Activated CD4-positive, alpha-beta memory T cell treated with anti-CD3 and anti-CD28 coated beads for 36 hours (primary cell): ENCODE measurements at places on chromosomes 4 and X. TPM values are rescaled to one million over a fixed set of nuclear protein-coding genes. Genes with fewer than 3 reads are reported as not detected.

DNA sequence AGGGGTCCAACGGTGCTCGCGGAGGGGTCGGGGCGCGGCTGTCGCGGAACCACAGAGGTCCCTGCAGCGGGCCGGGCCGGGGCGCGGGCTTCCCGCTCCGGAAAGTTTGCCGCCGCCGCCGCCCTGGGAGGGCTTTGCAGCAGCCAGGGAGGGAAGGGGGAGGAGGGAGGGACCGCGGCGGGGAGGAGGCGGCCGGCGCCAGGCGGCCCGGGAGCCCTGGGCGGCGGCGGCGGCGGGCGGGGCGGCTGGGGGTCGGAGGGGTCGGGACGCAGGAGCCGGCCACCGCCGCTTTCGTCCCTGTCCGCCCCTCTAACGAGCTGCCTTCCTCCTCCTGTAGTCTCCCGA is 375 bp downstream of the FGFR3 start:
- DNase-seq = peak; percentile 47

DNA sequence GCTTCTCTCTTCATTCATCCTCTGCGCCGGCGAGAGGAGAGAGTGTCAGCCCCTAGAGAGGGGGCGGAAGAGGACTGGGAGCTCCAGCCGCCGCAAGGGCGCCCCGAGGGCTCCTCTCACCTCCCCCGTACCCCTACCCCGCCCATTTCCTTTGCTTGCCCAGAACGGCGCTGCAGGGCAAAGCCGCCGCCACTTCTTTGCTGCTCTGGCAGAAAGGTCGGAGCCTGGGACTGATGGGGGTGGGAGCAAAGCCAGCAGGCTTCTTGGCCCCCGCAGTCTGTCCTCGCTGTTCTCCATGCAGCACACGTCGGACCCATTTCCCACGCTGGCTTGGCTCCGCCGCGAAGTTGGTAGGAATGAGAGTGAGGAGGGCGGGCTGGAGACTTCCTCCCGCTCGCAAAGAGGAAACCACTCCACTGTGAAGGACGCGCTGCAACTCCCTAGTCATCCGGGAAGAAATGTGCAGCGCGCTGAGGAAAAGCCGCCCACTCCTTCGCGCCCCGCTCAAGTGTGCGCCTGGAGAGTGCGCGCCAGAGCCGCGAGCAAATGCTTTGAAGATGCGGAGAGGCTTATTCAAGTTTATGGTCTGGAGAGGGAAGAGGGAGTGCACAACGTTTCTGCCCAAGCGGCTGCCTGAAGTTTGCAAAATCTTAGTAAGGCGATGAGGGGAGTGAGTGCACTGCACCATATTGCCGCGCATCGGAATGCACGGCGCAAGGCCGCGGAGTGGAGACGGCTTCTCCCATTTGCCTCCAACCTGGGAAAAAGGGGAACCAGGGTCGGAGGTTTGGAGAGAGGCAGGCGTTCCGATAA is 2.8 kb upstream of the PCDH7 start:
- DNase-seq = peak; percentile 39

Gene PDE5A
- total RNA-seq = 0.64 TPM

Gene CXCL6
- not detected for total RNA-seq

GRCh38 chr4:42331914-42332368 is 65.3 kb upstream of the SHISA3 start:
- DNase-seq = no peak

GRCh38 chr4:48798117-48798516 is 18.0 kb upstream of the FRYL start:
- no peak for DNase-seq

DNA sequence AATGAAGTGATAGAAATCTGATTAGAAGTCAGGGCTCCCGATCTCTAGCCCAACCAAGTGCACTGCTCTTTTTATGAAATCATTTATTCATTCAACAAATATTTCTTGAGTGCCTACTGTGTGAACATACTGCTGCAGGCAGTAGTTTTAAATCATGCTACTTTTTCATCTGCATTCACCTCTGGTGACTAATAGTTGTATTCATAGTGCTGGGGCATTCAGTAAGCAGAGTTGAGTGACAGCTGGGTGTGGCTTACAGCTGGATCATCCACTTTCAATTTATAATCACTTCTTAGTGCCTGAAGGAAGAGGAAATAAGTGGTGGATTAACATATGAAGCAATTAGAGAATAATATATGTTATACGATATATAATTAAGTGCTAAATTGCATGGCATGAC is 94.1 kb upstream of the HPRT1 start:
- no peak for DNase-seq

GRCh38 chr4:57492251-57492878 is 382.2 kb upstream of the IGFBP7 start:
- no peak for DNase-seq

DNA sequence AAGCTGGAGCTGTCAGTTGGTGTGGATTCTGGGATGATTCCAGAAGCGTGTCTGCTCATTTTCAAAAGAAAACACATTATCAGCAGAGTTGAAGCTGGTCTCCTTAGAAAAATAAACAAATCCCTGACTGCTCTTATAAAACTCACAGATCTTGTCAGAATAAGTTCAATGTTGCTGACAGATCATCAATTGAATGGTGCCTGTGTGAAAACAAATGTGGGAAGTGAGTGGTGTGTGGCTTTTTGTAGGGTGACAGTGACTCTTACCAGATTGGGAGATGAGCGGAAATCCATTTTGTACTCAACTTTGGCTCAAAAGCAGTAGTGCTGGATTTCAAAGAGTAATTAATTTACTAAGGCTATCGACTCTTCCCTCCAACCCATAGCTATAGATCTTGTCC is 807.8 kb downstream of the RAPGEF2 start:
- DNase-seq = no peak

GRCh38 chrX:16934185-16934584 is 12.3 kb upstream of the REPS2 start:
- no peak for DNase-seq

Gene TMEM131L
- total RNA-seq = 32.7 TPM

Gene MAGEA2B
- not detected for total RNA-seq

DNA sequence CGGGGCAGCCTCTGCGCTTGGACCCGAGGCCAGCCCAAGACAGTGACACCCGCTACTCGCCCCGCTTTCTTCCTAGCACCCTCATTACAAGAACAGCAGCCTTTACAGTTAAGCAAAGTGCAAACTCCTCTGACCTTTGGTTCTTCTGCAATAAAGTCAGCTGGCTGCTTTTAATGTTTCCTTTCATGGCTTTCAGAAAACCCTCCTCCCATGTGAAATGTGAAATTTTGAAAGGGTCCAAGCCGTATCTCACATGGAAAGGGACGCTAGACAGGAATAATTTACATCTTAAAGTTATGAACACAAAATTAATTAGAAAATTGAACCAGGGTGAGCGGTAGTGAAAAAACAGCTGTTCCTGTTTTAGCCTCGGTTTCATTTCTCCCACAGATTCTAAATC is 520.1 kb upstream of the FRG1 start:
- DNase-seq = no peak

GRCh38 chrX:17610788-17611187 is 126.5 kb upstream of the SCML1 start:
- DNase-seq = no peak

DNA sequence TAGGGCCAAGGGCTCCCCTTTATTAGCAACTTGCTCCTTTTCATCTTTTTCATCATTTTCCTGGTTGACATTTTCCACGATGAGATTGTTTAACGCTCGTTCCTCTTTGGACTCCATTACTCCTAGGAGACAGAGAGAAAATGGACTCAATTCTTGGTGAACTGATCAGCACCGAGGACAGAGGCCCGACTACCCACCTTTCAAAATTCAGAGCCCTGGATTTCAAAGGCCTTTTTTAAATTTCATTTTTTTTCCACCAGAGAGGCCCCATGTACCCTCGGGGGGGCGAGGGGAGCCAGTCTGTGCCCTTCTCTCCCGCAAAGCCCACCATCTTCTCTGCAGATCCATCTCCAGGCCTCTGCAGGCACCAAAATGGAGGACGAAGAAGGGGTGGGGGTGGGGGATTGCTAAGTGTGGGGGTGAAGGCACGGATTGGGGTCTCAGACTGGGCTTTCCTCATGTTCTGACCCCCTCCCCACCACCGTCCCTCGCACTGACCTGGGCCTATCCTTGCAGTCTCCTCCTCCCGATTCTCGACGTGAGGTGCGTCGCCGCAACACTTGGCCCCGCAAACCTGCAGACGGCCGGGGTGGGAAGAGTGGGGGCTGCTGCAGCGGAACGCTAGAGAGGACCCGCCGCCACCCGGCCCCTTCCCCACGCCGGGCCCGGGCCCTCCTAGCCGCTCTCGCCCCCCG is 783 bp downstream of the BEX2 start:
- peak; percentile 8 for DNase-seq

DNA sequence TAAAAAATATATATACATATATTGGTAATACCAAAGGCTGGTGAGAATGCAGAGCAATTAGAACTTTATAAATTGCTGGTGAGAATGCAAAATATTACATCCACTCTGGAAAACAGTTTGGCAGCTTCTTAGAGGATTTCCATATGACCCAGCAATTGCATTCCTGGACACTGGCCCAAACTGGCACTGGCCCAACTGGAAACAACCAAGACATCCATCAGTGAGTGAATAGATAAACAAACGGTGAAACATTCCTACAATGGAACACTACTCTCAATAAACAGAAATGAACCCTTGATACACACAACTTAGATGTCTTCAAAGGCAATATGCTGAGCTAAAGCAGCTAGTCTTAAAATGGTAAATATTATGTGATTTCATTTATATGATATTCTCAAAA is 524.2 kb downstream of the IQCM start:
- DNase-seq = no peak

Gene PNMA3
- total RNA-seq = 1.4 TPM

DNA sequence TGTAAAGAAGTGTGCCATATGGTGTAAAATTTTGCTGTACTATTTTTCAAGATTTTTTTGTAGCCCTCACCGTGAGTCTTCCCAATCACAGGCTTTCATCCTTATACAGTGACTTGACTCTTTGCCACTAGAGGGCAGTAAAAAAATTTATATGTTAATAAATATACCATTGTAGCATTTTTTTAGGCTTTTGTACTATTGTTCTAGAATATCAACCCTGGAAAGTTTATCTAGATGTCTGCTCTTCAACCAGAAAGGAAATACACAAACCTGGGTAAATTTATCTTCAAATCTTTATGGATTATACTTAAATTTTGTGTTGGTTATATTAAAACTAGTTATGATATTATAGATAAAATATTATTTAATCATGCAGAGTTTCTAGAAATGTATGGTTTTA is 235.3 kb downstream of the TENM3 start:
- DNase-seq = no peak

GRCh38 chrX:48896611-48897011 is 957 bp downstream of the TIMM17B start:
- no peak for DNase-seq

DNA sequence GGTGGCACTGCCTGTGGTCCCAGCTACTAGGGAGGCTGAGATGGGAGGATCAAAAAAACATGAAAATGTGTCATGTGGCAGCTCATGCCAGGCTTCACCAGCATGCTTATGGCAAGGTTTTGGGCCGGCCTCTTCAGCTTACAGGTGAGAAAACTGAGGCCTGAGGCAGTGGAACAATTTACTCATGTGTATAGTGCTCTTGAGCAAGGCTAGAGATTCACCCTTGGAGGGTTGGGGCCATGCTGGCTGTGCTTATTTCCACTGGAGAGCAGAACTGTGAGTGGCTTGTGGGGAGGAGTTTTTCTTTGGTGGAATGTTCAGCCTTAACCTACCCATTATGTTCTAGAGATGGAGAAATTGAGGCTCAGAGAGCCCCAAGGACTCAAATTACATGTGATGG is 31.8 kb downstream of the NSD2 start:
- peak; percentile 20 for DNase-seq

DNA sequence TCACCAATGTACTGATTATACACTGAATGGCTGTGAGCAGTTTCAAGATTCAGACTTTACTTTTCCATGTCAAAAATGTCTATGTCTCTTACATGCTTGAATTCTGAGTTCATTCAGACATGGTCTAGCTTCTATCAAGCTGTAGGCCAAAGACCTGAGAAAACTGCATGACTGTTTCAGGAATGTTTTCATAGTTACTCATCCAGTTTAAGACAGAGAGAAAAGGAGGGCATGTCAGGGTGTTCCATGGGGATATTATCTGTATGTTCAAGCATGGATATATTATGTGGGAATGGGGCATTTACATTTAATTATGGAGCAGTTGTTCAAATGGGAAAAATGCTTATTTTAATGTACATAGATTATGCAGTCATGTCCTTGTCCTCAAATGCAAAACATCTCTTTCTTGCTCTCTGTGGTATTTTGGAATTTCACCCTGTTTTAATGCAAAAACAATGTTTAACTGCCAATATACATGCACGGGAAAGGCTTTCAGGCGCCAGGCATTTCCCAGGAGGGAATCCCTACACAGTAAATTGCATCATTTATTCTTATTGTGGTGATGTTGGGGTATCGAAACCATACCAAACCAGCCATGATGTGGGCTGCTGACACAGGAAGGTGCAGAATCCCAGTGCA is 429.1 kb upstream of the INTU start:
- no peak for DNase-seq

DNA sequence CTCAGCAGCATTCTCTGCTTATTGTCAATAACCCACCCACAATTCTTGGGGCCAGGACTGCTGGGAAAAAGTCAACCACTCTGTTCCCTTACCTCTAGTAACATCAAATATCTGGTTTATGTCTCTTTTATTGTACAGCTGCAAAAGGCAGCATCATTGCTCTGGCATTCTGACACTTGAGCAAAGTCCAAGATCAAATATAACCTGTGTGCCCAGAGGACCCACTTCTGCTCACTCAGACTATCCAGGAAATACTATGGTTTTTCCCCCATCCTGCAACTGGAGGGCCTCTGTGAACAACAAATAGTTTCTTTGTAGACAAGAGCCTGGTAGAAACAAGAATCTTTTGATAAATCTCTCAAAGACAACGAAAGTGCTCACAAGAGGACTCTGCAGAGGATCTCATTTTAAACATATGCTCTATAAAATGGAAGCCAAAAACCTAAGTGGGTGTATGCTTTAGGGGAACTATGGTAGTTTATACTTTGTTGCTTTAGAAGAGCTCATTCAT is 154.7 kb downstream of the RAB28 start:
- no peak for DNase-seq

DNA sequence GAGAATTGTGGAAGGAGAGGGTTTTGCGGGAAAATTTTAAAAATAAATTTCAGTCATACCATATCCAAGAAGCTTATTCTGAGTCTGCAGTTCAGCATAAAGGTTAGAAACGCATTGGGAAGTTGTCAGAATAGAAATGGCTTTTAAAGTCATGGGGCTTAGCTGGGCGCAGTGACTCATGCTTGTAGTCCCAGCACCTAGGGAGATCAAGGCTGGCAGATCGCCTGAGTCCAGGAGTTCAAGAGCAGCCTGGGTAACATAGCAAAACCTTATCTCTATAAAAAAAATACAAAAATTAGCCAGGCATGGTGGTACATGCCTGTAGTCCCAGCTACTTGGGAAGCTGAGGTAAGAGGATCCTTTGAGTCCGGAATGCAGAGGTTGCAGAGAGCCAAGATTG is 3.9 kb upstream of the PLA2G12A start:
- DNase-seq = no peak

DNA sequence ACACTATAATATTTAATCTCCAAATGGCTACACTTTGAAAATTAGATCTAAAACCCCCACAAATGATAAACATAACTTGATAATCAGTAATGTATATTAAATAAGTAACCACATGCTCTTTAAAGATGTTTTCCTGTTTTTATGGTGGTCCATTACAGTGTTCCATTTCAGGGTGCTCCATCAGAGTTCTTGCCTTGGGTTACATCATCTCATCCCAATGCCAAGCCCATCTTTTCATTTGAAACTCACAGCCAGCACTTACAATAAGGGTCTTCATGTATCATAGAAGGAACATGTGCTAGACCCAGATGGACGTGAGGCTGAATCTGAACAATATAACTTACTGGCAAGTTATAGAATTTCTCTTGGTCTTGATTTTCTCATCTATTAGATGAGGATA is 10.5 kb upstream of the PAQR3 start:
- no peak for DNase-seq
